ENCODE measurements at places on chromosomes 13 and 19. TPM values are rescaled to one million over a fixed set of nuclear protein-coding genes. Genes with fewer than 3 reads are reported as not detected.

Gene GAPDHS
- total RNA-seq, result not detected

Gene F10
- total RNA-seq, result not detected

Gene NLRP11
- not detected for total RNA-seq

Gene ESD
- total RNA-seq, result 71.7 TPM

Gene ZNF66
- total RNA-seq, result 8.8 TPM

Gene SERTM1
- total RNA-seq, result not detected

Gene ZNF69
- 1.2 TPM for total RNA-seq

Gene IL17D
- 0.15 TPM for total RNA-seq

Gene ZNF571
- total RNA-seq, result 2.2 TPM

Gene CEACAM20
- not detected for total RNA-seq

Gene ZNF709
- 1.4 TPM for total RNA-seq

Gene PDE4C
- 0.23 TPM for total RNA-seq

Gene LGALS7
- total RNA-seq, result not detected

Gene CALM3
- 497 TPM for total RNA-seq

Gene PABPC3
- total RNA-seq, result 0.52 TPM

Gene FFAR1
- not detected for total RNA-seq

Gene ZNF99
- not detected for total RNA-seq

Gene RUVBL2
- 124 TPM for total RNA-seq

Gene DIAPH3
- total RNA-seq, result 34.7 TPM

Gene SHISA7
- not detected for total RNA-seq

Gene IGFL2
- total RNA-seq, result not detected

Gene CAMSAP3
- total RNA-seq, result 0.15 TPM

Gene ZNF793
- 2.7 TPM for total RNA-seq

Gene CD209
- not detected for total RNA-seq

Gene ZNF625
- total RNA-seq, result 3.9 TPM

Measured in activated CD8-positive, alpha-beta memory T cell treated with anti-CD3 and anti-CD28 coated beads, Interleukin-2, amount 10 ng/mL, durations not matched to agents 7 days and 5 days (primary cell).